ENCODE measurements at places on chromosomes 5 and 9. TPM values are rescaled to one million over a fixed set of nuclear protein-coding genes. Genes with fewer than 3 reads are reported as not detected.

GRCh38 chr9:79685577-79685976 is 113.8 kb downstream of the TLE4 start:
- DNase-seq, result no peak

GRCh38 chr5:134949316-134949715 is 18.4 kb upstream of the CATSPER3 start:
- DNase-seq, result no peak

DNA sequence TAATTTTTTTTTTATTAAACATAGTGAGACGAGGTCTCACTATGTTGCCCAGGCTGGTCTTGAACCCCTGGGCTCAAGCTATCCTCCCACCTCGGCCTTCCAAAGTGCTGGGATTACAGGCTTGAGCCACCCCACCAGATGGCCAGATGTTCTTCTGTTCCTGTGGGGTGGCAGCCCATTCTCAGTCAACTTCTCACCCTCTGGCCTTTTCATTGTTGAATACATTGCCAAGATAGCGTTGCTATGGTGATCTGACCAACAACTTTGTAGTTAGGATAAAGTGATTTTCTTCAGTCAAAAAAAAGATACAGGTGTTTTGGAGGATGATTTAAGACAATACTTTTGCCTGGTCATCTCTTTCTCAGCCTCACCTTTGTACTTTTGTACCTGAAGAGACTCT is 109.1 kb downstream of the EGFLAM start:
- DNase-seq, result no peak

DNA sequence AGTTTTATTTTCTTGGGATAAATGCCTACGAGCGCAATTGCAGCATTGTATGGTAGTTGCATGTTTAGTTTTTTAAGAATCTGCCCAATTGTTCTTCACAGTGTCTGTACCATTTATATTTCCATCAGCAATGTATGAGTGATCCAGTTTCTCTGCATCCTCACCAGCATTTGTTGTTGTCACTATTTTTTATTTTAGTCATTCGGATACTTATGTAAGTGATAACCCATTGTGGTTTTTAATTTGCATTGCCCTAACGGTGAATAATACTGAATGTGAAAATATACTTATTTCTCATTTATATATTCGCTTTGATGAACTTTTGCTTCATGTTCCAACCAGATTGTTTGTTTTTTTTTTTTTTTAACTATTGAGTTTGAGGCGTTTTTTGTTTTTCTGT is 33.7 kb upstream of the PWWP2A start:
- no peak for DNase-seq

GRCh38 chr5:128199611-128200010 is 116.0 kb downstream of the SLC12A2 start:
- DNase-seq, result no peak

- DNase-seq, result peak; percentile 76
Measured at GRCh38 chr9:121650217-121651007, 1.0 kb upstream of the DAB2IP start.

DNA sequence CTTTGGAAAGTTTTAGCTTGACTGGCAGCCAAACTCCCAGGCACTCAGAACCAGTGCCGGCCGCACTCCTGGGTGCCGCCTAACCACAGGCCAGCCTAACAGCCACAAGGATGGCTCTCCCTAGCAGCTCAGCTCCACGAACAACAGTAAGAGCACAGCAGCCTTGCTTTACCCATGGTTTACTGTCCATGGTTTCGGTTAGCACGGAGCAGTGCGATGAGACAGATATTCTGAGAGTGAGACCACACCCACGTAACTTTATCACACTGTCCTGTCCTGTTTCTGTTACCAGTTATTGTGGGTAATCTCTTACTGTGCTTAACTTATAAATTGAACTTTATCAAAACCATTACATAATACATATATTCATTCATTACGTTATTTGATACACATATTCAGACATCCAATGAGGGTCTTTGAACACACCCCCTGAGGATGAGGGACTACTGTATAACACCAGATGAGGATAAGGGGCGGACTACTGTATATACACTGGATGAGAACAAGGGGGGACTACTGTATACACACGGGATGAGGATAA is 12.4 kb downstream of the CLPTM1L start:
- DNase-seq, result no peak

DNA sequence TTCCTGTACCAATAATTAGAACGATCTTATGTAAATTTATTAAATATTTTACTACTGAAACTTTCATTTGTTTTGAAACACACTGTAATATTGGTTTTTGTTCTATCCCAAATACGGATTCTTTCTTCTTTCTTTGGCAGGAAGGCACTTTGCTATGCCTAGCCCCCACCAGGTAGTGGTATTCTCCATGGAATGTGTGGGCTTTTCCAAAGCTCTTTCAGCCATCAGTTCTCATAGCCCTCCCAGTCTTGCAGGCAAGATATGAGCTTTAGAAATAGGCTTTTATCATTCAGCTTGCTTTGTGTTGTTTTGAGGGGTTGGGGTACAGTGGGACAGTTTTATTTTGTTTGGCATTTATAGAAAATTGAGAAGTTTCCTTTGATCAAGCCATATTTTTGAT is 107.5 kb downstream of the DMXL1 start:
- no peak for DNase-seq

GRCh38 chr5:91103353-91104061 is 279.6 kb downstream of the ARRDC3 start:
- DNase-seq, result no peak

Gene HMCN2
- 15.9 TPM for total RNA-seq

Gene TRPM6
- total RNA-seq, result 0.63 TPM

Gene RANBP3L
- total RNA-seq, result 5.7 TPM

Gene MOB3B
- total RNA-seq, result 8.0 TPM

Gene FAM221B
- total RNA-seq, result 0.21 TPM

Gene NFIB
- total RNA-seq, result 217 TPM

Gene RANBP17
- total RNA-seq, result 96.5 TPM
